ENCODE measurements at places on chromosomes 11 and 22.

- DNase-seq = no peak
Measured at GRCh38 chr11:65090628-65091027, 5.4 kb upstream of the VPS51 start.

- DNase-seq = no peak
Measured at GRCh38 chr11:91312541-91312940, 912.1 kb upstream of the FAT3 start.

- no peak for DNase-seq
Measured at GRCh38 chr22:46653596-46653995, 33.4 kb downstream of the GRAMD4 start.

- no peak for DNase-seq
Measured at GRCh38 chr11:111796696-111797095, 30.5 kb upstream of the PPP2R1B start.

DNA sequence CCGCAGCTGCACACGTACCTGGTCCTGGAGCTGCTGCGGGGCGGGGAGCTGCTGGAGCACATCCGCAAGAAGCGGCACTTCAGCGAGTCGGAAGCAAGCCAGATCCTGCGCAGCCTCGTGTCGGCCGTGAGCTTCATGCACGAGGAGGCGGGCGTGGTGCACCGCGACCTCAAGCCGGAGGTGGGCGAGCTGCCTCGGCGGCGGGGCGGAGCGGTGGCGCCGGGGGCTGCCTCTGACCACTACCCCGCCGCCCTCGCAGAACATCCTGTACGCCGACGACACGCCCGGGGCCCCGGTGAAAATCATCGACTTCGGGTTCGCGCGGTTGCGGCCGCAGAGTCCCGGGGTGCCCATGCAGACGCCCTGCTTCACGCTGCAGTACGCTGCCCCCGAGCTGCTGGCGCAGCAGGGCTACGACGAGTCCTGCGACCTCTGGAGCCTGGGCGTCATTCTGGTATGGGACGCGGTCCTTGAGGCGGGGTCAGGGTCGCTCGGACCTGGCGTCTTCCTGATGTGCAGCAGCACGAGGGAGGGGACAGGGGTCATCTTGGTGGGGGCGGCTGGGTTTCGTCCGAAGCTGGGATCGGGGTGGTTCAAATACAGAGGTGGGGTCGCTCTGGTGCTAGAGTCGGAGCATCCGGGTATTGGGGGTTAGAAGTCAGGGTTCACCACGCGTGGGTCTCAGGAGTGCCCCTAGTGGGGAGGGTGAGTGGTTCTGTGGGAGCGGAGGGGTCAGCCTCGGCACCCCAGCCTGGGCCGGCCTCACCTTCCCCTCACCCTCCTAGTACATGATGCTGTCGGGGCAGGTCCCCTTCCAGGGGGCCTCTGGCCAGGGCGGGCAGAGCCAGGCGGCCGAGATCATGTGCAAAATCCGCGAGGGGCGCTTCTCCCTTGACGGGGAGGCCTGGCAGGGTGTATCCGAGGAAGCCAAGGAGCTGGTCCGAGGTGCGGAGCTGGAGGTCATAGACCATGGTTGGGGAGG is 10.8 kb downstream of the RPS6KA4 start:
- DNase-seq = no peak

DNA sequence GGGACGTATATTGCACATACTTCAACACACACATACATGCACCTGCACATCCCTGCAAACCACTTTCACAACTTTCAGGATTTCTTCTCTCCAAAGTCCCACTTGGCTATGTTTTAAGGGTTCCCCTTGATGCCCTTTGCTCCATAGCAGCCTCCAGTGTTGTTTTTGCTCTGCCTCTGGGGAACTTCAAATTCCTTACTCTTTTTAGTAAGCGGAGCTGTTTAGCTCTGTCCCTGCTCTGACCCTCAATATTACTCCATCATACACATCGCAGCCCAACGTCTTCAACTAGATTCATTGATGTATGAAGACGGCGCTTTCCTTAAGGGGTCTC is 18.3 kb downstream of the PRR5L start:
- no peak for DNase-seq

DNA sequence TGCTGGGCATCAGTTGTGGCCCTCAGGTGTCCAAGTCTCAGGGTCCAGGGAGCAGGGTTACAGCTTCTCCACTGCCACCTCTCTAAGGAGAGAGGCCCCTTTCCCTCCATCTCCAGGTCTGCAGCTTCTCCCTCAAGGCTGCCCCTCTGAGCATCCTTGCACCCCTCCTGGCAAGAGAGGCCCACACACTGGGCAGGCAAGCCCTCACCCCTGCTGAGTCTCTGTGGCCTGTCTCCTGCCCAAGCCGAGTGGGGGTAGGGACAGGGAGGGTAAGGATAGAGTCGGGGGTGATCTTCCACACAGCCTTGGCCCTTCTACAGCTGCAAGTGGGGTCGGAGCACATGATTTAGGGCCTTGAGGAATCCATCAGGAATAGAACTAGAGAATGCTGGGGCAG is 76.6 kb downstream of the ST3GAL4 start:
- no peak for DNase-seq

Data from ecto neural progenitor cell (in vitro differentiated cells).